ENCODE measurements at places on chromosomes 11 and 22. TPM values are rescaled to one million over a fixed set of nuclear protein-coding genes. Genes with fewer than 3 reads are reported as not detected.

Gene TMEM132A
- total RNA-seq, result 3.5 TPM

Gene OR8J1
- total RNA-seq, result not detected

Gene CNTN5
- total RNA-seq, result not detected

Gene LAYN
- total RNA-seq, result 6.4 TPM

Gene RPL3
- 2,129 TPM for total RNA-seq

Gene RFPL2
- total RNA-seq, result not detected

Gene ARHGEF17
- 0.05 TPM for total RNA-seq

Gene TPCN2
- 15.7 TPM for total RNA-seq

Gene PAMR1
- not detected for total RNA-seq

Gene SERHL2
- total RNA-seq, result 2.3 TPM

Gene ADM2
- total RNA-seq, result 3.0 TPM

Gene PLAAT4
- 12.2 TPM for total RNA-seq

Gene DDIAS
- total RNA-seq, result 26.9 TPM

DNA sequence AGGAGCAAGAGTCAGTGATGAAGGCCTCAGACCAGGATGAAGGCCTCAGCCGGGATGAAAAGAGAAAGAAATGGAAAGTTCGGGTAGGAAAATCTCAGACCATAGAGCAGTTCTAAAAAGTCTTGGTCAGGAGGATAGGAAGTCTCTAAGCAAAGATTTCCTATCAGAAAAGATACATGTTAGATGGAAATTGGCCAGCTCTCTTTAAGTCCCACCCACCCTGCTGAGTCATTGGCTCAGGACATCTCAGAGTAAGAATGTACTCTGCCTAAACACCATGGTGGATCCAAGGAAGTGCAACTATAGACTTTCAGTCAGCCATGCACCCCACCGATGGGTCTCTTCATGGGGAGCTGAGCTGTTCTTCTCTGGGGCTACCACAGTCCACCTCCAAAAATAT, 4.4 kb downstream of the OR8B3 start:
- no peak for DNase-seq

GRCh38 chr22:27724157-27724556, 77.4 kb downstream of the MN1 start:
- DNase-seq, result no peak

GRCh38 chr11:110431051-110431672, 1.4 kb downstream of the FDX1 start:
- DNase-seq, result peak; percentile 66

- no peak for DNase-seq
Observed at GRCh38 chr11:103940551-103940950, 95.9 kb upstream of the DDI1 start.

GRCh38 chr11:19508165-19508564, 204.5 kb upstream of the NAV2 start:
- no peak for DNase-seq

GRCh38 chr11:11782532-11783110, 59.2 kb upstream of the USP47 start:
- DNase-seq, result no peak

DNA sequence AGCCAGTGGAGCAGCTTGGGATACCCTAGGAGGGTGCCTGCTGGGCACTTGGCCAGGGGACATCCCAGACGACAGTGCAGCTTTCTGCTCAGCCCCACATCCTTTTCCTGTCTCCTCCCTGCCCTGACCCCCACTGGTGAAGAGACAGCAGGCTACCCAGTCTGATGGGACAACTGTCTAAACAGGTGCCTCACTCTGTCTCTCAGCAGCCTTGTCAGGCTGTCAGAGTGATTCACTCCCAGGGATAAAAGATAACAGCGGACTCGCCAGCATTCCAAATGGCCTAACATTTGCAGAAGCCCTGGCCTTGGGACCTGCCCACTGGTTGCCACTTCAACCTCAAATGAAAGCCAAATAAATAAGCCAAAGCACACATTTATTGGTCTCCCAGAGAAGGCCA, 318.6 kb upstream of the PLET1 start:
- no peak for DNase-seq

DNA sequence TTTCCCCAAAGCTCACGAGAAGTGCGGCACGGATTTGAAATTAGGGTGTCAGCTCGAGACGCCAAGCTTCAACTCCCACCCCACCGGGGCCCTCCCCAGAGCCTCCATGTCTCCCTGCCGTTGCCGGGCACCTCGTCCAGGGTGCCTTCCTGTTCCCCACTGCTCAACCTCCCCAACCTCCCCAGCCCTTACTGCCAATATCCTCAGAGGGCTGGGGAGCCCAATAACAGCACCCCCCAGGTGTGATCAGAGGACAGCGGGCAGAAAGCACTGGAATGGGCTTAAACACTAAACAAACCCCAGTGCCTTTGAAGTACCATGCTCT, 1336.4 kb downstream of the TBC1D22A start:
- no peak for DNase-seq

DNA sequence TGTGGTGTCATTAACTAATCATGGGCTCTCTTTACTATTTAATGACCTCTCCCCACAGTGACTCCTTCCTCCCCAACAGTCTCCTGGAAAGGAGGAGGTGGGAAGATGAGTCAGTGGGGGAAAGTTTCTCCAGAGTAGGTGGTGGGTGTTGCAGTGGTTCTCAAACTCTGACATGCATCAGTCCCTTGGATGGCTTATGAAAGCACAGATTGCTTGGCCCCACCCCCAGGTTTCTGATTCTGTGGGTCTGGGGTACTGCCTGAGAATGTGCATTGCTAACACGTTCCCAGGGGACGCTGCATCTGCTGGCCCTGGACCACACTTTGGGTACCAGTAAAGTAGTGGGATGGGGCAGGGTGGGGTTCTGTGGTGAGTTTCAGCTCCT, 9.8 kb downstream of the CD82 start:
- DNase-seq, result peak; percentile 75

GRCh38 chr11:67576735-67577475, 6.7 kb upstream of the GSTP1 start:
- no peak for DNase-seq

DNA sequence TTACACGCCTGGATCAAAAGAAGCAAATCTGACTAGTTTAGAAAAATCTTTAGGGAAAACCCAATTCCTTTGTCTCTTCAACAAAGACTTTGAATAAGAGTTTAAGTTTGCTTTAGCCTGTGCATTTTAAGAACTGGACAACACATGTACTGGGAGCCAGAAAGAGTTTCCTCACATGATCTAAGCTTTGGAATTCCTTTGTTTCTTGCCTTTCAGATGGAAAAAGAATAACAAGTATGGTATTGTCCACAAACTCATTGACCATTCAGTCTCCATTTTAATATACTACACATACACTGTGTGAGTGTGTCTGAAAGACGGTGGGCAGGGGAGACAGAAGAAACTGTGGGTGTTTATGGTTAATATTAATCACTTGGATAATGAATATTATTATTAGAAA, 205.6 kb downstream of the MAML2 start:
- DNase-seq, result no peak

DNA sequence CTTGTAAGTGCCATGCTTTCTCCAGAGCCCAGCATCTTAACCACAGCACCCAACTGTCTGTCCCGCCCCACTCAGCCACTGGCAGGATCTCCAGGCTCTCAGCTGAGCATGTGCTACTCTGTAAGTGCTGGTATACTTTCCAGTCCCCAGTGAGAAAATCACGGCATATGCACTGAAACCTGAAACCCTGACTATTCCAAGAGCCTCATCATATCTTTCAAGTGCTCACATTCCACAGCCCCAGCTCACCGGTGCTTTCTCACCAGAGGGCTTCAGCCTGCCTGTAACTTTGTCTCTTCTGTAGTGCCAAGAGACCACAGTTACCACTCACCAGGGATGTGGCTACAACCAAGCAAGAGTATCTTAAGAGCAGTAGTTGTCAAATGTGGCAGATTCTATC, 24.4 kb upstream of the PAMR1 start:
- no peak for DNase-seq

GRCh38 chr11:132674151-132674550, 858.1 kb downstream of the OPCML start:
- DNase-seq, result no peak

GRCh38 chr11:65415499-65416340, 6.9 kb upstream of the NEAT1 start:
- no peak for DNase-seq

DNA sequence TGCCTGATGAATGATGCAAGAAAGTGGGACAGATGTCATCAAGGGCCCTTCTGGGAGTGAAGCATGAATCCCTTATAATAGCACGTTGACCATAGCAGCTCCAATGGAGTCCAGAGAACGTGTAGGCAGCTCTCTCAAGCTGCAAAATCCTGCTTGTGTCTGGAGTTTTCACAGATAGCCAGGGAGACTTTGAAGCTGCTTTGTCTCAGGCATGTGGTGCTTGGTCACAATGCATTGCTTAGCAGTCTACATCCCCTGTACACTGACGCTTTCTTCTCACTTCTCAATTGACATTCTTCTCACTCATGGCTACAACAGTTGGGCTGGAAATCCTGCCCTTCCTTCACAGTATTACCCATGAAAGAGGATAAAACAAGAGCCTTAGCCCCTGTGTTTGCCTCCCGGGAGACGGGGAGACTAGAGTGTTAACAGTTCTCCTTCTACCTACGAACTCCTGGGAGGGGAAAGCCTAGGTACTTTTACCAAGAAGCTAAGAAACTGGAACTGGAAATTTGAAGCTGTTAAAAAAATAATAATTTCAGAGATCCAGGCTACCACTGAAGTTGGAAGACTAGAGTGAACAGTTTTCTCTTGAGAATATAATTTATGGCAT, 20.7 kb upstream of the MMP7 start:
- DNase-seq, result no peak

GRCh38 chr11:17744151-17744940, 9.8 kb downstream of the KCNC1 start:
- DNase-seq, result no peak

- DNase-seq, result no peak
Observed at GRCh38 chr11:75004215-75004614, 15.5 kb downstream of the NEU3 start.

DNA sequence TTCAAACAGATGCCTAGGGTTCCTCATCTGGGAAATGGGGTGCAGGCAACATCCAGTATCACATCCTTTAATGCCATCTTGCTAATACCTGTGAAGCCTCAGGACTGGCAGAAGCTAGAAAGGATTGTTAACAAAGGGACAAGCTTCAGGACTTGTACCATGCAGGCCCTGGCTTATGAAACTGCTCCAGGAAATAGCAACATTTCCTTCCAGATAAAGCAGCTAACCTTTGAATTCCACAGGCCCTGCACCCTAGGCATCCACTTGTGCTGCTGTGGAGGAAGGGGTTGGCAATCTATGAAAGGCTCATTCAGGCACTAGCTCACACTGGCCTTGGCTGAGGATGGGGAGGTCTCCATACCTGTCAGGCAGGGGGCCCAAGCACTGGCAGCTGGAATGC, 87.2 kb downstream of the BTBD10 start:
- DNase-seq, result no peak

DNA sequence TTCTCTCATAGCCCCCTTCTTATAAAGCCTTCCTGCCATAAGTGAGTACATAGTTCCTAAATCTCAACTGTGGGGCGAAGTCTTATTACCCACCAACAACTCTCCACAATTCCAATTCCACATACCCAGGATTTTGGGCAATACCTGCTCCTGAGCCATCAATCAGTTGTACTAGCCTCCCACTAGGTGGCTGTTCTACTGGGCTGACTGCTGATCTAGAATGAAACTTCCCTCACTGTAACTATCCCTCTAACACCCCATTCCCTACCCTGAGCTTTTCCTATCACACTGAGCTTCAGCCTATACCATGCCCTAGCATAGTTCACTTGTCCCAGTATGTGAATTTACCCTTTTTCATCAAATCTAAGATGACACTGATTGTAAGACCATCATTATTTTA, 52.5 kb downstream of the RRAS2 start:
- DNase-seq, result peak; percentile 42

Measured in activated CD4-positive, alpha-beta T cell treated with anti-CD3 and anti-CD28 coated beads, Interleukin-2, amount 10 ng/mL, durations not matched to agents 24 days and 14 days (primary cell).